Jurkat, Clone E6-1 (cell line): ENCODE measurements at places on chromosomes 3 and 15.

GRCh38 chr3:119644481-119644880 is 15.9 kb downstream of the POPDC2 start:
- DNase-seq, result no peak

DNA sequence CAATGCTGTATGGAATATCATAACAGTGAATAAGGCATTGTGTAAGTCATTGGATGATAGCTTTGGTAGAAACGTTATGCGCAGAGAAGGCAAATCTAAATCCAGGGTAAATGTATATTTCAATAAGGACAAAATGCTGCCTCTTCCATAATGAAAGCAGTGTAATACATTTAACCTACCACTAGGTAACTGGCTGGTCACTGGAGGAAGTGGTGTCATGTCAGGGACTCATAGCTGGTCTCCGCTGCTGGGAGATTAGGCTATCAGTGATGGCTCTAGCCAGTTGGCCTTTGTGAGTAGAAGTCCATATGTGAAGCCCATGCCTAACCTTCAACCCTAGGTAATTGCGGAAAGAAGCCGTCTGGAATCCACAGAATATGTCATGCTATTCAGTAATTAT is 140.9 kb downstream of the NLGN1 start:
- no peak for DNase-seq

DNA sequence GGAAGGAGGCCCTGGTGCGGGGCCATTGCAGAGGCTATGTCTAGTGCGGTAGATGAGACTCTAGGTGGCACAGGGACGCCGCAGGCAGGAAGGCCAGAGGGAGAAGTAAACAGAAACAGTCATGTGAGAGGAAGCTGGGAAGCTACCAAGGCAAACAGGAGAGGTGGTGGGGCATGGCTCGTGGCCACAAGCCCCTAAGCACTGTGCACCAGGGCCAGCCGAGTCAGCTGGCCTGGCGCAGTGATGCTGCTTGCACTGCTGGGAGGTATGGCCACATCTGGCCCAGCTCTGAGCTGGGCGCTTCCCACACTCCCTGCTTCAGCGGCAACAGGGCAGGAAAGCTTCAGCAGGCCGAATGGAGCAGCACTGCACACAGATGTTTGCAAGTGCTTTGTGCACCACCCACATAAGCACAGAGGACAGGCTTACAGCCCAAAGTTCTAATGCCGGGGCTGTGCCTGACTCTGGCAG is 76.6 kb downstream of the SRGAP3 start:
- no peak for DNase-seq

GRCh38 chr3:190526787-190527762 is 13.2 kb downstream of the IL1RAP start:
- no peak for DNase-seq

DNA sequence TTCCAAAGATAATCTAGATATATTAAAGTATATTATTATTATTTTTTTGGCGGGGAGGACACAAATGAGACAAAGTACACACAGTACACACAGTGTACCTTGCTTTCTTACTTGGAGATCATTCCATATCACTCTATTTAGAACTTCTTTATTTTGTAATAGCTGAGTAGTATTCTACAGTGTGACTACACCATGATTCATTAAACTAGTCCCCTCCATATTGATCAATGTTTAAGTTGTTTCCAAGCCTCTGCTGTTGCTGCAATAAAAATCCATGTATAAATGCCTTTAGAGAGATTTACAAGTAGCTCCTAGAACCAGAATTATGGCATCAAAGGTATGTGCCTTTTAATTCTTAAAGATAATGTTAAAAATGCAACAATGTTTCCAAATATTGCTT is 38.8 kb downstream of the PYGO1 start:
- no peak for DNase-seq

DNA sequence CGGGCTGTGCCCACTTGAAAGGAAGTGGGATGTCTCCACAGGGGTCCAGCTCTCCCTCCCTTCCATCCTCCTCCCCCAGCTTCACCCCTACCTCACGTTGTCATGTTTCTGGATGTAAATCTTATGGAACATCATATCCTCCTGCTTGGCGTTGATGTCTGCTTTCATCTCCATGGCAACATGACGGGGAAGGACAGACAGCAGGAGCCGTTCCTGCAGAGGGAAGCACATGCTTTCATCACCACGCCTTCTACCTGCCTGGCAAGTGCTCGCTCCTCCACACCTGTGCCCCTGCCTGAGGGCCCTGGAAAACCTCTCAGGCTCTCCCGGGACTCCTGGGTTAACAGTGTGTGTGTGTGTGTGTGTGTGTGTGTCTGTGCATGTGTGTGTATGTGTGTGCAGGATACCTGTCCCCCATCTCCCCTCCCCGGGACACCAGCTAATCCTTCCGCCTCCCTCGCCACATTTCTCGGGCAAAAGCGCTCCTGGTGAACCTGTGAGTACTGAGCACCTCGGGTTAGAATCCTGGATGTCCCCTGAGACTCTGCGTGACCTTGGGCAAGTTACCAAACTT is 101.1 kb downstream of the ADCY5 start:
- DNase-seq, result no peak

- DNase-seq, result no peak
Observed at GRCh38 chr3:126696701-126697267, 7.3 kb upstream of the CHCHD6 start.

DNA sequence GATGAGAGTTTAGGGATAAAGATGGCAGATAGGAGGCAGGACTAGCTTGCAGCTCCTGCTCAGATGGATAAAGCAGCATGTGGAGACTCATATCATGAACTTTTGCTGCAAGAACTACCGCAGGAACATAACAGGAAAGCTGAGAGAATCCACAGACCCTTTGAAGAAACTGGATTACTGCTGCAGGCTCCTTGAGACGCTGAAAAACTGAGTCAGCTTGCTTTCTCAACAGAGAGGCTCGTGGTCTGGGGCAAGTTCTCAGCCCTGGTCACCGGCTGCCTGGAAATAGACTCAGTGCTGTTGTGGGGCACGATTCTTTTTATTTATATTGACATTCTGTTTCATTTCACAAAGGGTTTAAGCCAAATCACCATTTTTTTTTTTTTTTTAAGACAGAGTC is 28.8 kb upstream of the TRIM59 start:
- DNase-seq, result no peak

DNA sequence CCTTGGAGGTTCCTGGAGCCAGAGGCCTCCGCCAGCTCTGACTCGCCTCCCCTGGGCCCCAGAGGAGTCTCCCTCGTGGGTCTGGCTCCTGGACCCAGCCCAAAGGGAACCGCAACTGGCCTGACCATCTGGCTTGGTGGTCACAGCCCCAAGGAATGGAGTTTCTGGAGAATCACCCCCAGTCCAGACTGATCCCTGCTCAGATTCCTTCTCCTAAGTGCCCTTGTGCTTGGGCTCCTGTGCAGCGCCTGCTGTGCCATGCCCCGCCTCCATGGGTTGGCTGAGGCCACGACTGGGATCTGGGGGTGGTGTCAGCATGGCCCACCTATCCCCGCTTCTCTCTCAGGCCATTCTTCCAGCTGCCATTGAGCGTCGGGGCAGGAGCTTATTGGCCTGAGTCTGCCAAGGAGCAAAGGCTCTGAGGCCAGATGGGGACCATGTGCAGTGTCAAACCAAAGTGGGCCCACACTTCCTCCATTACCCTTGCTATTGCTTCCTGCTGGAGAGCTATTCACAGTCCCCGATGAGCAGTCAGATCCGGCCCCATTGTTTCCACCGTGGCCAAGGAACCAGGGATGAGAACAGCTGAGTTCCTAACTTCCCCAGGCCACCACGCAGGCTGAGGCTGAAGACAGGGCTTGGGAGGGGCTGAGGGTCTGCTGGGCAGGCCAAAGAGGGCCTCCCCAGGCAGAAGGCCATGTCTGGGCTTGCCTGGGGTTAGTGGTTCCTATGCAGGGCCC is 19.0 kb downstream of the CSPG4 start:
- no peak for DNase-seq

- no peak for DNase-seq
Observed at GRCh38 chr3:183159333-183159732, 3.2 kb downstream of the LAMP3 start.

DNA sequence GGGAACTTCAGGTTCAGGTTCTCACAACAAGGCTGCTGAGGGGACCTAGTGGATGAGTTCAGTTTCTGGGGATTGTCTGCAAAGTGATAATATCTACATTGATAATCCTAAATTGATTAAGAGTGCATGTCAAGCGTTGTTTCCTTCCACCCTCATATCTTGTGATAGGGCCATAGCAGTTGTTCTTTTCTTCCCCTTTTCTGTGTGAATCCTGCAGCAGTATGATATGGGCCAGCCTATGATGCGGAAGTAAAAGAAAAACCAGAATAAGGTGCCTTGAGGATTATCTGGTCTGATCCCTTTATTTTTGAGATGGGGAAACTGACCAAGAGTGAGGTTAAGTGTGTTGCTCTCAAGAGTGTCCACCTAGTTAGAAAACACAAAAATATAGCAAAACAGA is 86.2 kb downstream of the MITF start:
- DNase-seq, result no peak

GRCh38 chr3:32384938-32385337 is 6.7 kb upstream of the CMTM7 start:
- DNase-seq, result no peak

DNA sequence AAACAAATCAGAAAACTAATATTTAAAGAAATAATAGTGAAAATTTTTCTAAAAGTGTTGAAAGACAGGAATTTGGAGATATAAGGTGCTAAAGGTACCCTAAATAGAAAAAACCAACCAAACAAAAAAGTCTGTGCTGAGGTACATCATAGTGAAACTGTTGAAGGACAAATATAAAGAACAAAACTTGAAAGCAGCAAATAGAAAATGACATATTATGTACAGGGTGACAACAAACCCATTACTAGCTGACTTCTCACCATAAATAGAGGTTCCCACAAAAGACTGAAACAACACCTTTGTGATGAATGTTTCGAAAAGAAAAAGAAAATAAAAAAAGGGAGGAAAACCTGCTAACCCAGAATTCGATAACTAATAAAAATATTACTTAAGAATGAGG is 502.5 kb upstream of the NECTIN3 start:
- no peak for DNase-seq

DNA sequence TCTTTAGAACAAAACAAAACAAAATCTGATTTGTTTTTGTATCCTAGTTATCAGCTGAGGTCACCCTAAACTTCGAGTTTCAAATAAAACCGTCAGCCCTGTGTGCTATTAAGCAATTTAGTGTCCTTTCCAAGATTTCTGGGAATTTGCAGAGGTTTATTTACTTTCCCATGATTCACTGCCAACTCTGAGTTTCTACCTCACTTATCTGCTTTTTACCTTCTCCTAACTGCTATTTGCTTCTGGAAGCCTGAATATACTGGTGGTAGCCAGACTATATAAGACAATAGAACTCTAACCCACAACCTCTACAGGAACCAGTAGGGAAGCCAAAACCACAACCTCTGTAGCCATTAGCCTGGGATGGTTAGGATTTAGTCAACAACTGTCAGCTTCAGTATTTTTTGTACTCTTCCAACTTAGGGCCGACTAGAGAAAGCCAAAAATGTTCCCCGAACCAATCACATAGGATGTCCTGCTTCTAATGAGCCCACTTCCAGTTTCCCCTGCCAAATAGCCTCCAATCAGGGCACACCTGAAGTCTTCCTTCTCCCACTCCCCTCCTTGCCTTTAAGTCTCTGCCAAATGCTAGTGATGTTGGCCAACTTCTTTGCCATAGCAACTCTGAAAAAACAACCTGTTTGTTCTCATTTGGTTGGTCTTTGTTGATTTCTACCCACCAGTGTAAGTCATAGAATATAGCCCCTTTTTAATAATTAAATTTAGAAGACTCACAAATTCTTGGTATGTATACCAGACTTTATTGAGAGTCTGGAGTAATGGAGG is 273.1 kb downstream of the ULK4 start:
- no peak for DNase-seq

GRCh38 chr3:129107793-129108192 is 13.8 kb downstream of the RAB43 start:
- no peak for DNase-seq

DNA sequence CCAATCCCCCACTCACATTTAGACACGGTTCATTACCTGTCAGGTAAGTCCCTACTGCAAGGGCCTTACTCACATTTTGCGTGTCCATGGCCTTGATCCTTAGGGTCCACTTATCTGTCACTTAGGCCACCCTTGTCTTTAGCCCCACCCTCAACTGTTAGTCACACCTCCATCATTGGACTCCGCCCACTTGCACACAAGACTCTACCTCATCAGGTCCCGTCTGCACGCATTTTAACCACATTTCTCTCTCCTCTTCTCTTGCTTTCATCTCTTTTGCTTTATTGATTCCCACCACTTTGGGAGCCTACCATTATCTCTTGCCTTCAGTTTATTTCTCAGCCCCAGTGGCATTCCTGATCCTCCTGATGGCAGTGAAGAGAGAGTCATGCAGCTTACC is at the start of gene IQCF6:
Gene IQCF6 (minus strand): TSS at position 101 of the 400 bp plus-strand sequence. CDS start 13 bp downstream, at position 88.
- no peak for DNase-seq

GRCh38 chr3:32459450-32459849 is 43.2 kb downstream of the CMTM6 start:
- DNase-seq, result no peak

DNA sequence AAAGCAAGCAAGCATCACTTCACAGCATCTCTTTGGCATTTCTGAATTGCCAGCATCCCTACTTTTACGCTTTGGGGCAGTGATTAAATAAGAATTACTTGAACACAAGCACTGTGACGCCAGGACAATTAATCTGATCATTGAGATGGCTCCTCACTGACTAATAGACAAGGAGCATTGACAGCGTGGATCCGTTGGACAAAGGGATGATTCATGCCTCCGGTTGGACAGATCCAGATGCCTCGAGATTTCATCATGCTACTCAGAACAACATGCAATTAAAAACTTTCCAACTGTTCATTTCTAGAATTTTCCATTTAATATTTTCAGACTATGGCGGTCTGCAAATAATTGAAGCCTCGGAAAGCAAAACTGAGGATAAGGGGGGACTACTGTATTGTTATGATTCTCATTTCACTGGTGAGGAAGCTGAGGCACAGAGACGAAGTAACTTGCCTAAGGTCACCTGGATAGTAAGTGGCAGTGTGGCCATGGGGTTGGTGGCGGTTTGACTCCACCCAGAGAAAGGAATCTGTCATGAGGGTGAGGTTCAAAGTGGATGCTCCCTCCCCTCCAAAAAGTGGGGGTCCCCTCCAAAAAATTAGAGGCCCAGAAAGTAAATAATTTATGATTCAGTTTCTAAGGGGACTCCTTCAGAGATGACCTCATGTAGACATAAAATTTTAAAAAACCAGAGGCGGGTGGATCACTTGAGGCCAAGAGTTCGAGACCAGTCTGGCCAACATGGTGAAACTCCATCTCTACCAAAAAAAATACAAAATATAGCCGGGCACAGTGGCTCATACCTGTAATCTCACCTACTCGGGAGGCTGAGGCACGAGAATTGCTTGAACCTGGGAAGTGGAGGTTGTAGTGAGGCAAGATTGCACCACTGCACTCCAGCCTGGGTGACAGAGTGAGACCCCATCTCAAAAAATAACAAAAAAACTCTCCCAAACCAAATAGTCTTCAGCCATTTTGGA is 12.3 kb upstream of the PGPEP1L start:
- no peak for DNase-seq
